ENCODE measurements at places on chromosomes 11 and 22.
A peak's percentile ranks its signal among the peaks of the same experiment; 100 is the strongest.

GRCh38 chr11:117822074-117823033, 2.2 kb downstream of the FXYD2 start:
- DNase-seq: peak; percentile 44
- no peak overlapping the region for H3K27ac ChIP-seq
- H3K36me3 ChIP-seq: no peaks in the 10 kb centered on the region
- H3K4me3 ChIP-seq: no peak overlapping the region

DNA sequence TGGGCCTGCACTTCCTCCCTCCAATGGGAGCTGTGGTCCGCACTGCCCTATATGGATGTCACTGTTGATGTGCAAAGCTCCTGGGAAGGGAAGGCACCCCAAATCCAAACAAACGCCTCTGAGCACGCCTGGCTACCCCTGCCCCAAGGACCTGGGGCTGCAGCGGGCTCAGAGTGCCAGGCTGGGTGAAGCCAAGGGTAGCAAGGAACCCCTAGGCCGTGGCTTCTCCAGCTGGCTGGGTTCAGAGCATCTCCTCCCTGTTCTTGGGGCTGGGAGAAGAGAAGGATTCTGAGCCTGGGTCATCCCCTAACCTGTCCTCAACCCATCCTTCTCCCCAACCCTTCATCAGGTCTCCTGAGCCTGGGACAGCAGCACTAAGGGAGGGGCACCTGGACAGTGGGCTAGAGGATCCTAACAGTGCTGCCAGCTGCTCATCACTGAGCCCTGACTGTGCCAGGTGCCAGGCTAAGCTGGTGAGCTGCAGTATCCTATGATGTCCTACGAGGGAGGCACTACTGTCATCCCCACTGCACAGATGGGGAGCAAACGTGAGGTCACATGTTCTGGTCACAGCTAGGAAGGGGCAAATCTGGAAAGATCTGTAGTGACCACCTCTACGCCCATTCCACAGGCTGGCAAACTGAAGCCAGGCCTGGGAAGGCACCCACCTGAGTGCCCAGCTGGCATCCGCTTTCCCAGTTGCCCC, 3.0 kb downstream of the SSTR3 start:
- H3K4me3 ChIP-seq: no peak overlapping the region
- no peak overlapping the region for H3K27ac ChIP-seq
- no peaks in the 10 kb centered on the region for H3K27me3 ChIP-seq
- no peaks in the 10 kb centered on the region for H3K36me3 ChIP-seq

- no peak overlapping the region for H3K27ac ChIP-seq
- no peak for DNase-seq
- no peaks in the 10 kb centered on the region for H3K36me3 ChIP-seq
- H3K4me3 ChIP-seq: no peak overlapping the region
- H3K27me3 ChIP-seq: no peaks in the 10 kb centered on the region
- peaks cover 14% of the 10 kb centered on the region for H3K4me1 ChIP-seq
These were observed 21.5 kb upstream of the PVALB start for GRCh38 chr22:36838119-36839030.

- H3K4me3 ChIP-seq: no peak overlapping the region
- no peaks in the 10 kb centered on the region for H3K4me1 ChIP-seq
- H3K36me3 ChIP-seq: no peaks in the 10 kb centered on the region
- H3K27me3 ChIP-seq: no peaks in the 10 kb centered on the region
- DNase-seq: no peak
- no peak overlapping the region for H3K27ac ChIP-seq
These were observed 22.5 kb upstream of the ELF5 start for GRCh38 chr11:34536056-34536455.

DNA sequence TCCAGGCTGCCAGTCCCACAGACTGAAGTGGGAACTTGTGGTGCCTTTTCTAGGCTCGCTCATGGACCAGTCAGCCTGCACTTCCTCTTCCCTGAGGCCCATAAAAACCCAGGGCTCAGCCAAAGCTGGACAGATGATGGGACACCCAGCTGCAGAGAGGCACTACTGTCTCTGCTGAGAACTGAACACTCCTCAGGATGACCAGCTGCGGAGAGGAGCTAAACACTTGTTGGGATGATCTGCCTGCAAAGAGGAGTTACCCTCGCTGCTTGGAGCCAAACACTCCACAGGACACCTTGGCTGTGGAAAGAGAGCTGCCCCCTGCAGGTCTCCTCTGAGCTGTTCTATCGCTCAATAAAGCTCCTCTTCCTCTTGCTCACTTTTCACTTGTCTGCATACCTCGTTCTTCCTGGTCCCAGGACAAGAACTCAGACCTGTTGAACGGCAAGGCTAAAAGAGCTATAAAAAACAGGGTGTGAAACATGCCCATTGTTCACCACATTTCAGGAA, 465.5 kb downstream of the GUCY1A2 start:
- no peaks in the 10 kb centered on the region for H3K36me3 ChIP-seq
- no peak overlapping the region for H3K27ac ChIP-seq
- DNase-seq: no peak
- H3K4me1 ChIP-seq: no peaks in the 10 kb centered on the region
- H3K4me3 ChIP-seq: no peak overlapping the region

DNA sequence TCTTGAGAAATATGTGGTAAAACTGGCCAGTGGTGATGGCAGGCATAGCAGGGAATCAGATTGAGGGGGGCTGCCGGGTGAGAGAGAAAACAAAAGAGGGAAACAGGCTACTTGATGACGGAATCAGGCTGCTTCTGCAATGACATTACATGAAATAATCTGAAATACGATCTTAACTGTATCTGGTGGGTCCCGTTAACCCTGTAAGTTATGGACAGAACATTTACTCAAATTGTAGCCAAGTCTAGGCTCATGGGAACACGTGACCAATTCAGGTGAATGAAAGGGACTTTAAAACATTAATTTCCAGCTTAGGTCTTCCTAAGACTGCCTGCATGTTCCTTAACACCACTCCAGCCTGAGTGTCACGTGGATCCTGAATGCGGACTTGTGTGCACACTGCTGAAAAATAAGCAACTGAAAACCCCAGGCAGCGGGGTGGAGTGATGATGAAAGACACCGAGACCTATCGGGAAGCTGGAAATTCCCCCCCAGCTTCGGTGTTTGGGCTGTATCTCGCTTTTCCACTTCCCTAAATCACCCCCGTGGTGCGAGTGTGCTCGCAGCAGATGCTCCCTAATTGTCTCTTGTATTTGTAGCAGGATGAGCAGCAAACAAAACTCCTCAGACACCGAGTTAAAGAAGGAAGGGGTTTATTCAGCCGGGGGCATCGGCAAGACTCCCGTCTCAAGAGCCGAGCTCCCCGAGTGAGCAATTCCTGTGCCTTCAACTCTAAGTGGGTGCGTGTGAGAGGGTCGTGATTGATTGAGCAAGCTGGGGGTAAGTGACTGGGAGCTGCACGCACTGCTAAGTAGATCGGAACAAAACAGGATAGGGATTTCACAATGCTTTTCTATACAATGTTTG, 145.0 kb upstream of the GRK3 start:
- H3K4me3 ChIP-seq: no peak overlapping the region
- DNase-seq: no peak
- no peaks in the 10 kb centered on the region for H3K27me3 ChIP-seq
- H3K36me3 ChIP-seq: no peaks in the 10 kb centered on the region
- H3K4me1 ChIP-seq: no peaks in the 10 kb centered on the region
- no peak overlapping the region for H3K27ac ChIP-seq

- no peak overlapping the region for H3K4me3 ChIP-seq
- peaks cover 7% of the 10 kb centered on the region for H3K4me1 ChIP-seq
- H3K27ac ChIP-seq: no peak overlapping the region
These were observed 25.5 kb upstream of the DGKZ start for GRCh38 chr11:46321757-46322156.

DNA sequence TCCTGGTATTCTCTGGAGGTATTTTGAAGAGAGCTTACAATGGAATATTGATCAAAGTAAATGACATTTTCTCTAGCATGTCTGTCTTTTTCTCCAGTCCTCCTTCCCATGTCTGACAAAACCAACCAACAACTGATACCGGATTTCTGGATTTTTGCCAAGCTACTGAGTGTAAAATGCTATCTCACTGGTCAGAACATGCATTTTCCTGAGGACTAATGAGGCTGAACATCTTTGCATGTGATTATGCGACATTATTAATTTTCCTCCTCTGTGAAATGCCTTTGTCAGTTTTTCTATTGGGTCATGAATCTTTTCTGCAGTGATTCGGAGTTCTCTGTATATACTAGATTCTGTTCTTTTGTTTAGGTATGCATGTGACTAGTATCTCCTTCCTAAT, 51.4 kb downstream of the CDON start:
- no peaks in the 10 kb centered on the region for H3K4me1 ChIP-seq
- H3K4me3 ChIP-seq: no peak overlapping the region
- DNase-seq: no peak
- no peak overlapping the region for H3K27ac ChIP-seq

DNA sequence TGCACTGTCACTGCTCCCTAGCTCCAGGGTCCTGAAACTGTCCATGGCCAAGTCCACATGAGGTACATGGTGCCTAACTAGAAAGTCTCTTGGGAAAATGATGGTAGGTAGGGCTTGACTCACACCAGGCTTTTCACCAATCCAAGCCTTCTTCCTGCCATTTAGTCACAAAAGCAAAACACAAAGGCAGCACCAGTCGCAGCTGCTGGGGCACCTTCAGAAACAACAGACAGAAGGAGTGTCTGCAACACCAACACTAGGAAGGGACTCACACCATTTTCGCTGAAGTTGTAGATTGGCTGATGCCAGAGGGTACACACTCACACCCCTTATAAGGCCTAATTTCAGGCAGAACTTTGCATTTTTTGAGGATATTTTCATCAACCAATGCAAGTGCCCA, 55.7 kb downstream of the SYTL2 start:
- H3K4me1 ChIP-seq: peaks cover 9% of the 10 kb centered on the region
- H3K36me3 ChIP-seq: no peaks in the 10 kb centered on the region
- H3K4me3 ChIP-seq: no peak overlapping the region
- H3K27ac ChIP-seq: no peak overlapping the region
- DNase-seq: no peak

DNA sequence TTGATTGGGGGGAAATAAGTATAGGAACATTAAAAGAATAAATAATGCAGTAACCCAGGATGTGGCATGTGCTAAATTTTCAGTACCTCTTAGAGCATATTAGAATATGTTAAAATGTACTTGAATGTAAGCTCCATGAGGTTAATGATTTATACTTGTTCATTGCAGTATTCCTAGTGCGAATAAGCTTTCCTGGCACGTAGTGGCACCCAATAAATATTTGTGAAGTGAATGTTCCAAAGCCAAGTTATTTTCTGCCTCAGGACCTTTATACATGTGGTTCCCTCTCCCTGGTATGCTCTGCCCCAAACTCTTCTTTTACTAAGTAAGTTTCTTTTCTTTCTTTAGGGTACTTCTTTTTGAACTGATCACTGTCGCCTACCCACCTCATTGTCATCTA, 118.8 kb downstream of the DBX1 start:
- H3K4me3 ChIP-seq: no peak overlapping the region
- H3K27me3 ChIP-seq: no peaks in the 10 kb centered on the region
- no peak overlapping the region for H3K27ac ChIP-seq
- DNase-seq: no peak
- H3K36me3 ChIP-seq: no peaks in the 10 kb centered on the region
- H3K4me1 ChIP-seq: no peaks in the 10 kb centered on the region

All from MM.1S (cell line).